ENCODE measurements at places on chromosomes 6 and 20.
A peak's percentile ranks its signal among the peaks of the same experiment; 100 is the strongest.

- no peak for DNase-seq
These were observed 4.7 kb upstream of the ENPP5 start for GRCh38 chr6:46175446-46175845.

DNA sequence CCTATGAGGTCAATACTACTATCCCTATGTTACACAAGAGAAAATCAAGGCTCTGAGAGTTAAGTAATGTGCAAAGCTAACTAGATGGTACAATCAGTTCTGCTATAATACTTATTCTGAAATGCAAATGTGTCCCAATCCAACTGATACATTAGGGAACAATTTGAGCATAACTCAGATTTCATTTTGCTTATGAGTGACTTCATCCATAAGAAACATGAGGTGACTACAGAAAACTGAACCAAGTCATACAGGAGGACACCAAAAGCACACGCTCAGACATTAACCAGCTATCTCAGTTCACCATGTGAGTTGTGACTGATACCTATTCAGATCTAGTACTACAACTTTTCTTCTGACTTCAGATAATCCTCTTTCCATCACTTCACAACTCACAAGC, 179.9 kb upstream of the RUNX2 start:
- DNase-seq = no peak

DNA sequence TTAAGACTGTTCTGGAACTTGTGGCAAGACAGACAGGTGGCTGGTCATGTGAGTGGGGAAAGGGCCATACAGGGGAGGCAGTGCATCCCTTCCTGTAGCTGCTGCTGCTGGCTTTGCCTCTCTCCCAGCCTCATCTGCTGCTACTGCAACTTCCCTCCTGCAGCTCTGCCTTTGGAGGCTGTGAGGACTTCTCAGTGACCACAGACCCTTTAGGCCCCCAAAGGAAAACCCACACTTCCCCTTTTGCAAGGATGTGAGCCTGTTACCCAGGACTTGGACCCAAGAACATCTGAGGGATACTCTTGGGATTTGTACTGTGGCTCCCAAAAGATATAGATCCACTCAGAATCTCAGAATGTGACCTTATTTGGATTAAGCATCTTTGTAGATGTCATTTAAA, 91.0 kb downstream of the TMEM170B start:
- peak; percentile 64 for DNase-seq

DNA sequence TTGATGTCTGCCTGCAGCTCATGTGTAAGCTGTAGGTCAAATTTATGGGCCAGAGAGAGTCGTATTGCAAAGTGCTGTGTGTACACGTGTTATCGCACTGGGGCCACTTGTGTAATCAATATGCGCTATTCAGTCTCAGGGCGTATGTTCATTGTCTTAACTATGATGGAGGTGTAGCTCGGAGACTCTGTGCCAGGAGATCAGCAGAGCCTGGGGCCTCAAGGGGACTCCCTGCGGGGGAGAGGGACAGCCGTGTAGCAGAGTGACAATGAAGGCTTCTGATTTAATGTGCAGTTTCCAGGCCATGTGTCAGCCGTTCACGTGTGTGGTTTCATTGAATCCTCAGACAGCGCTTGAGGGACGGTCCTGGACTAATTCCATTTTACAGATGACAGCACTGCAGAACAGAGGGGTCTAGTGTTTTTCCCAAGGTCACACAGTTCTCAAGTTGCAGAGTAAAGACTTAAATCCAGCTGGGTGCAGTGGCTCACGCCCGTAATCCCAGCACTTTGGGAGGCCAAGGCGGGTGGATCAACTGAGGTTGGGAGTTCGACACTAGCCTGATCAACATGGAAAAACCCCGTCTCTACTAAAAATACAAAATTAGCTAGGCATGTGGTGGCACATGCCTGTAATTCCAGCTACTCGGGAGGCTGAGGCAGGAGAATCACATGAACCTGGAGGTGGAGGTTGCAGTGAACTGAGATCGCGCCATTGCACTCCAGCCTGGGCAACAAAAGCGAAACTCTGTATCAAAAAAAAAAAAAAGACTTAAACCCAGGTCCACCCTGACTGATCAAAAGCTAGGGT, 242.5 kb downstream of the PREX1 start:
- DNase-seq = no peak

- no peak for DNase-seq
These were observed 3.5 kb downstream of the CST9 start for GRCh38 chr20:23602241-23602640.

DNA sequence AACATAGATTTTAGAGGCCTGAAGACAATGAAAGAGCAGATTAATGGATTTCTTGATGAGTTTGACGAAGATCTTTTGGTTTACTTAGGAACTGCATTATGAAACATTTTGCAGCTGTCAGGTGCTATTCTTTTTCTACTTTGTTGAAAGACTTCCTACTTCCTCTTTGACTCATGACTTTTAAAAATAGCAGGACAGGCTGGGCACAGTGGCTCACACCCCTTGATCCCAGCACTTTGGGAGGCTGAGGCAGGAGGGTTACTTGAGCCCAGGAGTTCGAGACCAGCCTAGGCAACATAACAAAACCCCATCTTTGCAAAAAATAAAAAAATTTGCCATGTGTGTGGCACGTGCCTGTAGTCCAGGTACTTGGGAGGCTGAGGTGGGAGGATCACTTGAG, 52.0 kb downstream of the ITCH start:
- no peak for DNase-seq

DNA sequence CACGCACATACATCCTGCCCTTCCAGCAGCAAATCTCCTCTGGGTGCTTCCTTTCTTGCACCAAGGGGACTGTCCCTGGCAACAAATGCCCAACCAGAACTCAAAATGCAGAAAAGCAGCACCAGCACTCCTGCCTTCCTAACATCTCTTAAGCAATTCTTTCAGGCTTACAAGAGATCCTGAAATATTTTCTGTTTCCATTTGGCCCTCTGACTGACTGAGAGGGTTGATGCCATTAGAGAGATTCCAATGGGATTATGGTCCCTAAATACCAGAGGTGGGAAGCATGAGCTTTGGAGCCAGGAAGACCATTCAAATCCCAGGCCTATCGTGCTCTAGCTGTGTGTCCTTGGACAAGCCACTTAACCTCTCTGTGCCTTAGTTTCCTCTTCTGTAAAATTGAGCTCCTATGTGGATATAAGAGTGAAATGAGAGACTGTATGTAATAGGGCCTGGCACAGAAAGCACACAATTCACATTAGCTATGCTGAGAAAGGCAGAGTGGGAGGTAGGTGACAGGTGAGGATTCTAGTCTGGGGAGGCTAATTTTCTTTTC, 56.8 kb downstream of the PRDM1 start:
- DNase-seq = no peak

DNA sequence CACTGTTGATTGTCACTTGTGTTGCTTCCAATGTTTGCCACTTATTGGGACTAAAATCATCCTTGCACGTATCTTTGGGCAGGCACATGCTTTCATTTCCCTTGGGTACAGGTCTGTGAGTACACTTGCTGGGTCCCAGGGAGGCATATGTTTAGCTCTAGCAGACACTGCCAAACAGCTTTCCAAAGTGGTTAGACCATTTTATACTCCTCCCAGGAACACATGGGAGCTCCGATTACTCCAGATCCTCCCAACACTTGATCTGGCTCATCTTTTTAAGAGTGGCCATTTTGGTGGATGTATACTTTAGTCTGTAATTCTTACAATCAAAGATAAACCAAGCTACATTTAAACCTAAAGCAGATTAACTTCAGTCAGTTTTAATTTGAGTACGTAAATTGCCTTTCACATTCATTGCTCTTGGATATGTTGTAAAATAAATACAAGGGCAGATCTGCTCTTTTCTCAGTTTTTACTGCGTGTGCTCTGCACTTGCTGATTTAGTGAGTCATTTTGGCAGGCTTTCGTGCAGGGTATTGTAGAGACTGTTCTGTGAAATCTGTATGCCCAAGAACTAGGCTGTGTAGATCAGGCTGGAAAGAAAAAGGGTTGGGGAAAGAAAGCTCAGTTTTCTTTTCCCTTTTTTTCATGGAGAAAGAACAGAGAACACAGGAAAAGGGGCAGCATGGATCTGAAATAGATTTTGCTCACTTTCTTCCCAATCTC, 19.5 kb downstream of the SLC22A1 start:
- DNase-seq = no peak
